ENCODE measurements at places on chromosomes 12 and 14. TPM values are rescaled to one million over a fixed set of nuclear protein-coding genes. Genes with fewer than 3 reads are reported as not detected.

COL2A1 gene
- total RNA-seq, result 0.56 TPM

ADAMTS20 gene
- not detected for total RNA-seq

DNAAF2 gene
- total RNA-seq, result 7.2 TPM

MDM1 gene
- 21.8 TPM for total RNA-seq

NANOG gene
- not detected for total RNA-seq

SELPLG gene
- 45.6 TPM for total RNA-seq

DCTN2 gene
- total RNA-seq, result 133 TPM

ZNF839 gene
- 12.6 TPM for total RNA-seq

LGALS3 gene
- total RNA-seq, result 450 TPM

SPIC gene
- not detected for total RNA-seq

TUBA1C gene
- total RNA-seq, result 178 TPM

IRAK3 gene
- total RNA-seq, result 88.8 TPM

KLRC4 gene
- 0.63 TPM for total RNA-seq

KERA gene
- not detected for total RNA-seq

SLC17A8 gene
- not detected for total RNA-seq

BMP4 gene
- total RNA-seq, result 13.7 TPM

MMP14 gene
- 208 TPM for total RNA-seq

HCAR2 gene
- 68.7 TPM for total RNA-seq

FLVCR2 gene
- 11.6 TPM for total RNA-seq

SYNE2 gene
- 171 TPM for total RNA-seq

MTA1 gene
- total RNA-seq, result 72.4 TPM

PTCSC3 gene
- not detected for total RNA-seq

CACNA1C gene
- 13.6 TPM for total RNA-seq

SUOX gene
- total RNA-seq, result 21.5 TPM

P3H3 gene
- 13.6 TPM for total RNA-seq

PIANP gene
- total RNA-seq, result not detected

SIRT4 gene
- total RNA-seq, result 1.3 TPM

TSPAN9 gene
- 43.3 TPM for total RNA-seq

LTB4R2 gene
- total RNA-seq, result 8.2 TPM

AP4S1 gene
- total RNA-seq, result 7.8 TPM

TTC8 gene
- 33.0 TPM for total RNA-seq
